Activated CD4-positive, alpha-beta T cell treated with anti-CD3 and anti-CD28 coated beads for 24 hours (primary cell): ENCODE measurements at places on chromosomes 5 and 9.

- DNase-seq: no peak
These were observed 25.5 kb downstream of the CNTLN start for GRCh38 chr9:17160327-17160726.

GRCh38 chr5:74948031-74948546 is 81.9 kb upstream of the FAM169A start:
- no peak for DNase-seq

GRCh38 chr9:113521693-113522255 is 58.2 kb downstream of the RGS3 start:
- DNase-seq: no peak

GRCh38 chr5:105954341-105954740 is 1716.4 kb downstream of the EFNA5 start:
- DNase-seq: no peak

DNA sequence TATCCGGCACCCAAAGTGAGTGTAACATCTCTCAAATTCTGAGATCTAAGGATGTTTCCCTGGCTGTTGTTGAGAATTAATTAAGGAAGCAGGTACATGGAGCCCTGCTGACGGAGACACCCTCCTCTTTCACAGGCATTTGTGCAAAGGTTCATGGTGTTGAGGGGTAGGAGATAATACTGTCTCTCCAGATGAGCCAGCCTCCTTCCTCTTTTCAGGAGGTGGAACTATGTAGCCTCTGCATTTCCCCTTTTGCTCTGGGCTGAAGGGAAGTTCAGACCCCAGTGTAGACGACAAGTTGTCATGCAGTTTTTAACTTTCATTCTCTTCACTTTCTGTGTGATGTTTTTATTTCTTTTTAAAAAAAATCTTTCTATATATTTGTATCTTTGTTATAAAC is 107.5 kb downstream of the GALNT10 start:
- DNase-seq: no peak

GRCh38 chr9:29830821-29831220 is 2257.5 kb upstream of the C9orf72 start:
- DNase-seq: no peak

GRCh38 chr5:13215370-13215769 is 729.1 kb downstream of the DNAH5 start:
- no peak for DNase-seq

DNA sequence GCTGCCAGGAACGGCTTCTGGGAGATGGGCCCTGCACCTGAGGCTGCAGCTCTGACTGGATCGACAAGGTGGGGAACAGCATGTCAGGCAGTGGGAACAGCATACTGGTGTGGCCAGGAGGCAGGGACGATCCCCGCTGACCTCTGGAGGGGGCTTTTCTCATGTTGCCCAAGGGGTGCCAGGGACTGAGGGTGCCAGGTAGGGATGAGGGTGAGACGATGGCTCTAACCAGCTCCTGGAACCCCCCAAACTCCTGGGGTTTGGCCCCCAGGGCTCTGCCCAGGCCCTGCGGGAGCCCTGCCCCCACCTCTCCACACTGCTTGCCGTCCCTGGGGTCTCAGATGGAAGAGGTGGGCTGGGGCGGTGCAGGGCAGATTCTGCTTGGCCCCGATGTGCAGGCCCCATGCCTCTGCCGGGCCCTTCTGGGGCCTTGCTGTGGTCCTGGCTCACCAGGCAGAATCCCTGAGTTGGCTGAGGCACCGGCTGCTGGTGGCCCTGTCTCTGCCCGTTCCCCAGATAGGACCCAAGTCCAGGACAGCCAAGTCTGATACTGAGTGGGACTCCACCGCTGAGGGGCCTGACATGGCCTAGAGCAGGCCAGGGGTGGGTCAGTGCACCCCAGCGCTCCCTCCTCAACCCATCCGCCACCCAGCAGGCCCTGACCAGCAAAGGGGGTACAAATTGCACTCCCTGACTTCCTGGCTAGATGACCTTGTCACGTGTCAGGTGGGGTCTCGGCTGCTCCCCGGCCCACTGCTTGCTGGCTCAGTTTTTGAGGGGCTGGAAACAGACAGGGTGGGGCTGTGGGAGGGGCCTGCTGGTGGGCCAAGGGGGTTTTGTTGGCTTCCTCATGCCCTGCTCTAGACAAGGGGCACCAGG is 28.4 kb upstream of the RNF130 start:
- no peak for DNase-seq

- DNase-seq: no peak
These were observed 62.1 kb upstream of the CTXN3 start for GRCh38 chr5:127586811-127587210.

- peak; percentile 74 for DNase-seq
These were observed 69.1 kb downstream of the ARRDC3 start for GRCh38 chr5:91313757-91314673.

DNA sequence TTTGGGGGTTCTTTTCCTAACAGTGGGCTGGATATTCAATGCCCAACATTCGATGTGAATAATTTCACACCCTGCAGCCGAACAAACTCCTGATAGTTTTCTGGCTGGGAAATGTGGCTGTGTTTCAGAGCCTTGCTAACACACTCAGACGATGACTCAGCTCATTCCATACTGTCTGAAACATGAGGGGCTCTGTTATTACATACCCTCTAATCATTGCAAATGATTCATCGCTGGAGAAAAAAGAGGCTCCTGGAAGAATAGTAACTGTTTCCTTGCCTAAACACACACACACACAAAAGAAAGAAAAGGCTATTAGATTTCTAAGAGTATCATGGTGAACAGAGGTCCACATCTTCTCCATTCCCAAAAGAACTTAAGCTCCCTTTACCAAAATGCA is 75.8 kb downstream of the OXCT1 start:
- no peak for DNase-seq

DNA sequence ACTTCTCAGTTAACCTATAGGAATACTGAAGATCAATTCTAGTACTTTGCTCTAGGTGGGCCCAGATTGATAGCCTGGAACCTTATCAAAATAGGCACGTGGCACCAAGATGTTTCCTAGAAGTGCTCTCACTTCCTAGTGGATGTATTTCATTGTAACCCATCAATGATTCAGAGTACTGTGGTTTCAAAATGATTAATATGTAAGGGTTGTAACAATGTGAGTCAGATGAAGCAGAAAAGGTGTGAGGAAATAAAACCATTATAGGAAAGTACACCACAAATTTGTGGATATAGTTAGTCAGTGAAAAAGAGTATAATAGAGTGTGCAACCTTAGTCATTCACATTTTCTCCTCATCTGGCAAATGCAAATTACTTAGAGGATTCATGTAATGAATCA is 177.3 kb upstream of the FST start:
- DNase-seq: no peak

DNA sequence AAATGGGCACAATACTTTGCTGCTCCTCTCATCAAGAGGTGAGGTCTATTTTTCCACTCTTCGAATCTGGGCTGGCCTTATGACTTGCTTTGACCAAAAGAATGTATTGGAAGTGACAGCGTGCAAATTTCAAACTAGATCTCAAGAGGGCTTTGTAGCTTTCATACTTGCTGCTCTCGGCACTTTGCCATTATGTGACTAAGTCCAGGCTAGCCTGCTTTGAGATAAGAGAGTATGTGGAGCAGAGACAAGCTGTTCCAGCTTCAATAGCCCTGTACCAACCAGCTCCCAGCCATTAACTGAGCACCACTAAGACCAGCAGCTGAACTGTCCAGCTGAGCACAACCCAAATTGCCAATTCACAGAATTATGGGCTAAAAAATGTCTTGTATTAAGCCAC is 124.6 kb downstream of the ACER2 start:
- DNase-seq: no peak

GRCh38 chr5:2148312-2149194 is 265.8 kb upstream of the IRX4 start:
- no peak for DNase-seq

DNA sequence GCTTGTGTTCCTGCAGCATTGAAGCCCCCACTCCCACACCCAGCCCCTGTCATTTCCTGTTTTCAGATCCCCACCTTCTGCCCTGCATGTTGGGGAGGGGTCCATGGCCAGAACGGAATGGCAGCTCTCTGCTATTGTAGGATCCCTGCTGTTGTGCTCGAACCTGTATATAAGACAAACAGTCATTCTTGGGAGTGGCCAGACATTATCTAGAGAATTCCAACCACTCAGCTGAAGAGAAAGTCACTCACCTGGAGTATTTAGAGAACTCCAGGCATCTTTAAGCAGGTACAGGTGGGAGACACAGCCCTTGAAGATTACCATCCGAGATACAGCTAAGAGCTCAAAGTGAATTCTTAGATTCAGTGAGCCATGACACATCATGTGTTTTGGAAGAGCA is 96.1 kb downstream of the C9orf152 start:
- DNase-seq: no peak

- DNase-seq: no peak
These were observed 21.8 kb upstream of the PPP2CA start for GRCh38 chr5:134247428-134248224.

DNA sequence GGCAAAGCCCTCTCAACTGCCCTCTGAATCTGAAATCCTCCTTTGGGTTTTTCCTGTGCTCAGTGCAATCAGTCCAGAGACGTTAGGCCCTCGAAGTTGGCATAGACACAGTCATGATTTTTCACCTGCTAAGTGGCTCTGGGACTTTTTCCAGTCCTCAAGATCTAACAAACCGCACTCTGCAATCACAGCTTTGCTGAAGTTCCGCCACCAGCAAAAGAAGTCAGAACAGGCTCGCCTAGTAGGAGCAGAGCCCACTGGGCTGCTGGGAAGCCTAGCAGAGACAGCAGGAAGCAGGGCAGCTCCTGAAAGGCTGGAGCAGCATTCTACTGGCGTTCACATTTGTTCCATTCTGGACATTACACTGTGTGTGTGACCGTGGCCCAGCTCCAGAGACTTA is 222.8 kb upstream of the KIF2A start:
- DNase-seq: no peak

GRCh38 chr9:132231019-132231701 is 69.3 kb downstream of the NTNG2 start:
- no peak for DNase-seq

- DNase-seq: no peak
These were observed 102.9 kb downstream of the BOD1 start for GRCh38 chr5:173513521-173513991.

GRCh38 chr5:67510204-67510603 is 313.6 kb upstream of the CD180 start:
- no peak for DNase-seq

- DNase-seq: no peak
These were observed 356.5 kb downstream of the CDH9 start for GRCh38 chr5:26681861-26682260.

- DNase-seq: no peak
These were observed 88.5 kb upstream of the SPDL1 start for GRCh38 chr5:169494941-169495548.

GRCh38 chr5:176614805-176615478 is 5.0 kb upstream of the GPRIN1 start:
- no peak for DNase-seq

DNA sequence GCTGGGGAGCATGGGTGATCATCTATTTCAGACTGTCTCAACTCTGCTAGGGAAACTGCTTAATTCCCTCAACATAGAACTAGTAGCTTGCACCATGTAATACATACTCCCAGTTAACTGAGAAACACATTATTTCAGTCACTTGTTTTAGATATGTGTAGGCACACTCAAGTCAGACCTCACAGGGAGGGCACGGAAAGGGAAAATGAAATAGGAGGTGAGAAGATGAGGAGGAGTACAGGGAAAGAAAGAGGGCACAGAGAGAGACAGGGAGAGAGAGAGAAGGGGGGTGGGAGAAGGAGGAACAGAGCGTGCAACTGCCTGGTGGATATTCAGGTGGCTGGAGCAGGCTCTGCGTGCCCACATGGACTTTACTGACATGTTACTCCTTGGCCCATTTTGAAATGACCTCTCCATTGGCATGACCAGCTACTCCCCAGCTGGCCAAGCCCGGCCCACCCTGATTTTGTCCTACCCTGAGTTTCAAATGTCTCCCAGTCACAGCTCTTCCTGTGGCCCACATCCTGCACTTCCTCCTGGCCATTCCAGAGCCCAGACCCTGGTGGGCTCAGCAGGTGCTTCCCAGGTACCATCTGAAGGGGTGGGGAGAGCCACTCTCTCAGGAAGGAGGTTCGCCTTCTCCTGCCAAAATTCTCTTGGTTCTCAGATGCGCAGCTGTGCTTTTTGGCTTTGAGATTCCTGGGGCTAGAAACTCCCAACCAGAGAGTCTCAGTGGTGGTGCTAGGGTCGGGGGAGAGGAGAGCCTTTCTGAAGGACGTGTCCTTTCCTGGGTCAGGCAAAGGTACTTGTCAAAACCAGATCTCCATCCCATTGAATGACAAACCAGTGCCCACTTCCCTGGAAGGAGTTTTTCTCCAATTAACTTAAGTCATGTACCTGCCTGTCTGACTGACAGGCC is 229.4 kb downstream of the FSTL4 start:
- DNase-seq: no peak

GRCh38 chr5:143128412-143129071 is 274.9 kb downstream of the NR3C1 start:
- DNase-seq: no peak

- no peak for DNase-seq
These were observed 203.7 kb downstream of the SEMA6A start for GRCh38 chr5:116370886-116371285.

DNA sequence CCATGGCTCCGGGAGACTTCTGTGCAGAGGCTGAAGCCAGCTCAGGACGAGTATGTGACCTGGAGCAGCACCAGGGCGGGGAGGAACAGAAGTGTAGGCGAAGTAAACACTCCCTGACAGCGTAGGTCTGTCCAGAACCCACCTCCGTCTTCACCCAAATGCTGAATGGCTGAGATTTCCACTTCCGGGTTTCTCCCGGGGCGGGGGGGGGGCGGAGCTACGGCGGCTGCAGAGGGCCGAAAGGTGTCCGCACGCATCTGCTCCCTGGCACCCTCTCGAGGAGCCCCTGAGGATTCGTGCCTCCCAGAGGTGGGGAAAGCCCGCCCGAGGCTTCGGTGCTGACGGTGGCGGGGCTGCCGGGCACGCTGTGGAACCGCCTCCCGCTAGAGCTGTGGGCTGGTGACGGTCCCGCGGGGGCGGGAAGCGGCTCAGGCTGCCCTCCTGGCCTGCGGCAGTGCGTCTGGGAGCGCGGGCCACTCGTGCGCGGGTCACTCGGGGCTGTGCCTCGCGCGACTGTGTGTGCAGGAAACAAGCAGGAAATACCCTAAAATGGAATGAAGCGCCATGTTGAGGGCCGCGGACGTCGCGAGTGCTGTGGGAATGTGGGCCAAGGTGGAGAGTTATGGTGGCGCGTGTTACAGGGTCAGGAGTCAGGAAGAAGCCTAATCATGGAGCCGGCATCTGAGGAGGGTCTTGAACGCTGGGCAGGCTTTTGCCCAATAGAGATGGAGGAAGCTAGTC is 1425.4 kb downstream of the FOXD4L5 start:
- DNase-seq: peak; percentile 21

GRCh38 chr9:928363-929042 is 48.0 kb upstream of the DMRT3 start:
- no peak for DNase-seq
